ENCODE measurements at places on chromosomes 13 and 19.
A peak's percentile ranks its signal among the peaks of the same experiment; 100 is the strongest.

- no peaks in the 10 kb centered on the region for H3K27me3 ChIP-seq
- peaks cover 44% of the 10 kb centered on the region for H3K4me1 ChIP-seq
- DNase-seq, result no peak
- peak overlapping the region; percentile 65 for H3K27ac ChIP-seq
- H3K36me3 ChIP-seq, result peaks cover 2% of the 10 kb centered on the region
- no peak overlapping the region for H3K4me3 ChIP-seq
Observed at GRCh38 chr19:49875177-49875576, 2.0 kb downstream of the AKT1S1 start.

GRCh38 chr19:17499648-17500446 lies 11.6 kb upstream of the PGLS start:
- H3K36me3 ChIP-seq, result peaks cover 2% of the 10 kb centered on the region
- H3K4me1 ChIP-seq, result peaks cover 24% of the 10 kb centered on the region
- no peak overlapping the region for H3K4me3 ChIP-seq
- DNase-seq, result no peak
- no peaks in the 10 kb centered on the region for H3K27me3 ChIP-seq

- no peak overlapping the region for H3K4me3 ChIP-seq
- H3K4me1 ChIP-seq, result no peaks in the 10 kb centered on the region
- DNase-seq, result no peak
- no peak overlapping the region for H3K27ac ChIP-seq
- H3K27me3 ChIP-seq, result no peaks in the 10 kb centered on the region
Observed at GRCh38 chr13:85420136-85420535, 379.1 kb downstream of the SLITRK6 start.

- H3K36me3 ChIP-seq, result no peaks in the 10 kb centered on the region
- no peak overlapping the region for H3K27ac ChIP-seq
- H3K4me3 ChIP-seq, result no peak overlapping the region
- H3K4me1 ChIP-seq, result no peaks in the 10 kb centered on the region
- DNase-seq, result no peak
Observed at GRCh38 chr19:20964798-20965197, 41.7 kb downstream of the ZNF85 start.

DNA sequence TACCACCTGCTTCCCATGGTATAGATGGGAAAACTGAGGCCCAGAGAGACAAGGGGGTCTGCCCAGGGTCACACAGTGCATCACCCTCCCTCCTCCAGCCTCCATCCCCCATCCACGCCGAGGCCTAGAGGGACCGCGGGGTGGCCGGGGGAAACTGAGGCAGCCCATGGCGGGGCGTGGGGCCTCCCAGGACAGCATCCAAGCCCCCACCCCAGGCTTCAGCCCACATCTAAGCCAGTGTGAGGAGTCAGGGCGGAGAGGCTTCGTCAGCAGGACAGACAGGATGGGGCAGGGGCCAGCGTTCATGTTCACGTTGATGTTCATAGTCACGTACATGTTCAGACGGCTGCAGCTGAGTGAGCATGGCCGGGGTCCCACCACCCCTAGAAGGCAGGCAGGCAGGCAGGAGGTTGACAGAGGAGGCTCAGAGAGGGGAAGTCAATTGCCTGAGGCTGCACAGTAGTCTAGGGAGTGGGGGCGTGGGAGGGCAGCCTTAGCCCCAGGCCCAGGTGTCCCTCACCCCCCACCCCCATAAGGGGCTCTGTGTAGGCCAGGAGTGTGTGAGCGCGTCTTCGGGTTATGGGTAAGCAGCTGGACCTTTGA lies 23.3 kb downstream of the SMIM24 start:
- H3K36me3 ChIP-seq, result no peaks in the 10 kb centered on the region
- H3K4me3 ChIP-seq, result no peak overlapping the region
- H3K27ac ChIP-seq, result no peak overlapping the region
- peaks cover 3% of the 10 kb centered on the region for H3K4me1 ChIP-seq
- no peak for DNase-seq

GRCh38 chr13:28451482-28452217 lies 43.3 kb downstream of the FLT1 start:
- DNase-seq, result no peak
- no peaks in the 10 kb centered on the region for H3K36me3 ChIP-seq
- peaks cover 14% of the 10 kb centered on the region for H3K27me3 ChIP-seq
- no peaks in the 10 kb centered on the region for H3K4me1 ChIP-seq

GRCh38 chr19:5341448-5341820 lies 822 bp upstream of the PTPRS start:
- peaks cover 41% of the 10 kb centered on the region for H3K27me3 ChIP-seq
- peaks cover 10% of the 10 kb centered on the region for H3K4me1 ChIP-seq
- H3K4me3 ChIP-seq, result no peak overlapping the region
- no peak for DNase-seq
- peaks cover 1% of the 10 kb centered on the region for H3K36me3 ChIP-seq

- peaks cover 8% of the 10 kb centered on the region for H3K4me1 ChIP-seq
- DNase-seq, result peak; percentile 43
- H3K36me3 ChIP-seq, result no peaks in the 10 kb centered on the region
- H3K4me3 ChIP-seq, result no peak overlapping the region
- H3K27ac ChIP-seq, result no peak overlapping the region
Observed at GRCh38 chr13:102726430-102726829, 31.6 kb upstream of the METTL21C start.

DNA sequence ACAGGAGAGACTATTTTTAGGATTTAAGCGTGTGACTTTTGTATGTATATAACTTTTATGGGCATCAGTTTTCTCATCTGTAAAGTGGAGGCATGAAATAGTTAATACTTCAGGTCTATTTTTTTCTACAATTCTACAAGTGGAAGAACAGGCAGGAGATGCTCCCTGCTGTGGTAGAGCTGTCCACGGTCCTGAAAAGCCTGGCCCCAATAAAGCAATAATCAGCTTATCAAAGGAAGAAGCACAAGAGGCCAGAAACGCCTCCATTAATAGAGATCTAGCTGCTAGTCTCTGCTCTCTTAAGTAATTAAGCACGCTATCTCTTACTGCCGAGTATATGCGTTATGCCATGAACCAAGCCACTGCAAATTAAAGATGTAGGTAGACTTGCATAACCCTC lies 28.0 kb upstream of the WASF3 start:
- no peaks in the 10 kb centered on the region for H3K27me3 ChIP-seq
- no peak overlapping the region for H3K27ac ChIP-seq
- no peaks in the 10 kb centered on the region for H3K4me1 ChIP-seq
- H3K4me3 ChIP-seq, result no peak overlapping the region
- peak; percentile 50 for DNase-seq

GRCh38 chr19:49858088-49858985 lies 7.4 kb downstream of the PTOV1 start:
- no peaks in the 10 kb centered on the region for H3K27me3 ChIP-seq
- no peak overlapping the region for H3K27ac ChIP-seq

DNA sequence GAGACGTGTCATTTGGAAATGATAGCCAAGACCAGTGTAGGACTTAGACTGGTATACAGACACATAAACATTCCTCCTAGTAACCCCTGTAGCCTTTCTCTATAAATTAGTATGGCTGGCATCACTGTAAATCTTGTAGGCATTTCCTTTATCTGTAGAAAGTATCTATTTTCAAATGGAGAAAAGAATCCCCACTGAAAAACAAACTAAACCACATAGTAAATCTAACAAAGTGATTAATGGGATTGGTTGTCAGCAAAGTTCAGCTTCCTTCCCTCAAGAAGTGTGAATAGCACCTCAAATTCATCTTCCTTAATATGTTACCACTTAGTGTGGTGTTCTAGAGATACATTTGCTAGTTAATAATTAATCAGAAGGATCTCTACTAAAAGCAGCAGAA lies 119.4 kb upstream of the NBEA start:
- no peaks in the 10 kb centered on the region for H3K4me1 ChIP-seq
- H3K27me3 ChIP-seq, result no peaks in the 10 kb centered on the region
- H3K27ac ChIP-seq, result no peak overlapping the region
- H3K4me3 ChIP-seq, result no peak overlapping the region

- no peak for DNase-seq
- H3K4me1 ChIP-seq, result no peaks in the 10 kb centered on the region
- H3K27me3 ChIP-seq, result no peaks in the 10 kb centered on the region
- H3K36me3 ChIP-seq, result no peaks in the 10 kb centered on the region
- H3K27ac ChIP-seq, result no peak overlapping the region
- no peak overlapping the region for H3K4me3 ChIP-seq
Observed at GRCh38 chr13:64314331-64314730, 2898.7 kb upstream of the PCDH20 start.

- no peaks in the 10 kb centered on the region for H3K27me3 ChIP-seq
- peaks cover 37% of the 10 kb centered on the region for H3K4me1 ChIP-seq
- H3K36me3 ChIP-seq, result no peaks in the 10 kb centered on the region
- H3K27ac ChIP-seq, result no peak overlapping the region
- no peak for DNase-seq
- H3K4me3 ChIP-seq, result no peak overlapping the region
Observed at GRCh38 chr19:8393192-8393870, 3.2 kb downstream of the RAB11B start.

- H3K4me3 ChIP-seq, result no peak overlapping the region
- H3K36me3 ChIP-seq, result no peaks in the 10 kb centered on the region
- H3K27ac ChIP-seq, result no peak overlapping the region
- H3K4me1 ChIP-seq, result no peaks in the 10 kb centered on the region
- no peaks in the 10 kb centered on the region for H3K27me3 ChIP-seq
Observed at GRCh38 chr19:27885359-27885758, 1327.6 kb downstream of the UQCRFS1 start.

DNA sequence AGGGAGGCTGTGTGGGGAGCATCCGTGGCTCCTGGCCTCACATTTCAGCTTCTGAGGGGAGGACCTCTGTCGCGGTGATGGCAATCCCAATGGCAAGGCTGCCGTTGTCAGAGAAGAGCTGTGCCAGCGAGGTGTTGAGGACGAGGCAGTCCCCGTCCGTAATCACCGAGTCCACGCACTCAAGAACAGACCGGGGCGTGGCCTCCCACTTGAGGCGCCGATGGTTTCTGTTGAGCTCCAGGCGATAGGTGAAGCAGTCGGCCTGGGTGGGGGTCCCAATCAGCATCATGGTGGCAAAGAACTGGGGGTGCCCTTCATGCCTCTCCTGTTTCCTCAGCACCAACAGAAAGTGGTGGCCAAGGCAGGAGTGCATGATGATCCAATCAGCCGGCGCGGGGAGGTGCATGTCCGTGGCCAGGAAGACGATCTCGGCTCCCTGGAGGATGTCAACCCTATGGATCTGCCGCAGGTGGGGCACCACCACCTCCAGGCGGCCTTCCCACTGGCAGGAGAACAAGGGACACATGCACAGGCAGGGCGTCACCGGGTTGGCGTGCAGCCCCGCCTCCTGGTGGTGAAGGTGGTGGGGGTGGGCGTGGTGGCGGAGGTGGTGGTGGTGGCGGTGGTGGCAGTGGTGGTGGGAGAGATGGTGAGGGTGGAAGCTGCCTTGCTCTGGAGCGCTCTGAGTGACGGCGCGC lies 68.1 kb downstream of the SIAH3 start:
- no peak for DNase-seq
- no peak overlapping the region for H3K4me3 ChIP-seq
- H3K27ac ChIP-seq, result no peak overlapping the region
- no peaks in the 10 kb centered on the region for H3K36me3 ChIP-seq

DNA sequence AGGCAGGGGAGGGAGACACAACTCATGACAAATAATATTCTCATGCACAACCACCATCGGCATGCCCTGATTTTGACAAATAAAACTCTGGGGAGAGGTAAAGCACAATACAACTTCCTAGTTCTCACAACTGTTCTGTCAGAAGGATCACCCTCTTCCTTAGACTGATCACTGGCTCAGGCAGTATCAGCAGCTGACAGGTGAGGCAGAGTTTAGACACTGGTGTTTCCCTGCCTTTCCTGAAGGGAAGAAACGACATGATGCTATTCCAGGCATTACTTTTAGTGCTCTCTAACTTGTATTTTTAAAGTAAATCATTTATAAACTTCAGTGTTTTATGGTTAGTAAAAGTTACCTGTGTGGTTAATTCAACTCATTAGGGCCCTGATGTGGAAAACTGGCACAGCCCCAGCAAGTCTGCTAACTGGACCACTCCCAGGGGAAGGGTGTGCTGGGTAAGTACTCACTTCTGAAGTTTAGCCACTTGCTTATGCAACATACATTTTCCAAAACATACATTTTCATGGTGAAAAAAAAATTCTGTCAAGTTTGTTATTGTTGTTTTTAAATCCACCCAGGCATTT lies 82.8 kb downstream of the CRYL1 start:
- no peak overlapping the region for H3K27ac ChIP-seq
- no peaks in the 10 kb centered on the region for H3K27me3 ChIP-seq
- no peak for DNase-seq
- H3K4me1 ChIP-seq, result peaks cover 11% of the 10 kb centered on the region
- H3K4me3 ChIP-seq, result no peak overlapping the region

GRCh38 chr13:75666646-75667351 lies 30.7 kb downstream of the LMO7 start:
- H3K36me3 ChIP-seq, result no peaks in the 10 kb centered on the region
- H3K27me3 ChIP-seq, result no peaks in the 10 kb centered on the region
- DNase-seq, result no peak
- H3K4me3 ChIP-seq, result no peak overlapping the region
- H3K4me1 ChIP-seq, result no peaks in the 10 kb centered on the region
- no peak overlapping the region for H3K27ac ChIP-seq

DNA sequence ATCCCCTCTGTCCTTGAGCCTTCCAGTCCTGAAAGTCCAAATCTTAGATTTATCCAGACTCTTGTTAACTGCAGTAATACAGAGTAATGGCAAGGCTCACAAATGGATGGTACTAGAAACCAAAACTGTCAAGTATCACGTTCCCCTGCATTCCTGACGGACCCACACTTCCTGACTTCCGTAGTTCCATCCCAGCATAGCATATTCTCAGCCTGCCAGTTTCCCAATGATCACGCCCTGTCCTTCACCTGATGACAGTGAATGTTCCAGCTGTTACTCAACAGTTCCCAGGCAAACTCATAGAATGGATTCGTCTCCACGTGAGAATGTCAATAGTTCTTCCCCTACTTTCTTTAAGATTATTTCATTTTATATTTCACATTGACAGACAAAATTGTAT lies 33.6 kb downstream of the SLC7A1 start:
- no peaks in the 10 kb centered on the region for H3K36me3 ChIP-seq
- no peaks in the 10 kb centered on the region for H3K27me3 ChIP-seq
- H3K4me3 ChIP-seq, result no peak overlapping the region
- no peak overlapping the region for H3K27ac ChIP-seq

GRCh38 chr13:75620020-75620419 lies 16.1 kb upstream of the LMO7 start:
- H3K27ac ChIP-seq, result no peak overlapping the region
- peaks cover 6% of the 10 kb centered on the region for H3K36me3 ChIP-seq
- DNase-seq, result no peak
- H3K4me1 ChIP-seq, result peaks cover 4% of the 10 kb centered on the region
- H3K4me3 ChIP-seq, result no peak overlapping the region

DNA sequence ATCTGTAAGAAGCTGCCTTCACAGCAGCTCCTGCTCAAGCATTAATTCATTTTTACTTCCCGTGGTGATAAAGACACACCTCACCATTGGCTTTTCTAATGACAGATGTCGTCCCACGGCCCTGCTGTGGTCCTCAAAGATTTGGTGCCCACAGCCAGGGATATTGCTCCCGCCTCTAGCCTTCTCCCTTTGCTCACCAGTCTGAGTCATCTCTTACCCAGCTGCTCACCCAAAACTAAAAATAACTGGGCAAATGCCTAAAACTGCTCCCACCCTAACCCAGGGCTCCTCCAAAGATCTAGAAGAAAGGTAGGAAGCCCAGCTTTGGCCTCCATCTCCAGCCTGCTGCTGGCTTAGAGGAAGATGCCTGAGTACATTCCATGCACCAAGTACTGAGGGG lies 371.1 kb upstream of the ZNF507 start:
- H3K4me3 ChIP-seq, result no peak overlapping the region
- DNase-seq, result no peak
- no peaks in the 10 kb centered on the region for H3K36me3 ChIP-seq
- no peak overlapping the region for H3K27ac ChIP-seq
